ENCODE measurements at places on chromosomes 6 and 20. TPM values are rescaled to one million over a fixed set of nuclear protein-coding genes. Genes with fewer than 3 reads are reported as not detected.

Gene SCRT2
- total RNA-seq = 4.1 TPM

Gene GSTA2
- not detected for total RNA-seq

Gene BTNL2
- total RNA-seq = not detected

Gene CST2
- total RNA-seq = not detected

Gene LEMD2
- total RNA-seq = 71.1 TPM

Gene TRAPPC3L
- not detected for total RNA-seq

Gene HSPA1A
- total RNA-seq = 72.3 TPM

Gene UQCC2
- 114 TPM for total RNA-seq

Gene IMPG1
- not detected for total RNA-seq

Gene ROMO1
- 158 TPM for total RNA-seq

Gene ELOVL4
- 10.1 TPM for total RNA-seq

Gene SAMD5
- total RNA-seq = 1.6 TPM

Gene HLA-DQB1
- 0.23 TPM for total RNA-seq

Gene ACTL10
- total RNA-seq = 0.75 TPM

Gene FOXQ1
- not detected for total RNA-seq

Gene ZNF133
- total RNA-seq = 16.1 TPM

Gene TTI1
- 49.6 TPM for total RNA-seq

Gene FAM162B
- total RNA-seq = 2.5 TPM

Gene TTPAL
- total RNA-seq = 22.3 TPM

Gene HRH3
- total RNA-seq = 0.86 TPM

Gene MYBL2
- 124 TPM for total RNA-seq

Gene FILIP1
- total RNA-seq = 0.79 TPM

Gene ZFAND3
- total RNA-seq = 65.9 TPM

Gene EYA2
- total RNA-seq = 1.3 TPM

Gene BPI
- total RNA-seq = not detected

Gene DYNLRB1
- 151 TPM for total RNA-seq

Gene TRIM40
- total RNA-seq = not detected

Gene OARD1
- 32.9 TPM for total RNA-seq

Gene EEF1A2
- 4.6 TPM for total RNA-seq

Gene HLA-B
- total RNA-seq = 35.5 TPM

Gene HLA-DMA
- 1.7 TPM for total RNA-seq

Gene SLC16A10
- 6.2 TPM for total RNA-seq

Gene SNAP25
- 9.2 TPM for total RNA-seq

Gene TTLL9
- 2.9 TPM for total RNA-seq

Gene NT5E
- 0.28 TPM for total RNA-seq

Measured in neural crest cell (in vitro differentiated cells).